ENCODE measurements at places on chromosomes 2 and 18.

DNA sequence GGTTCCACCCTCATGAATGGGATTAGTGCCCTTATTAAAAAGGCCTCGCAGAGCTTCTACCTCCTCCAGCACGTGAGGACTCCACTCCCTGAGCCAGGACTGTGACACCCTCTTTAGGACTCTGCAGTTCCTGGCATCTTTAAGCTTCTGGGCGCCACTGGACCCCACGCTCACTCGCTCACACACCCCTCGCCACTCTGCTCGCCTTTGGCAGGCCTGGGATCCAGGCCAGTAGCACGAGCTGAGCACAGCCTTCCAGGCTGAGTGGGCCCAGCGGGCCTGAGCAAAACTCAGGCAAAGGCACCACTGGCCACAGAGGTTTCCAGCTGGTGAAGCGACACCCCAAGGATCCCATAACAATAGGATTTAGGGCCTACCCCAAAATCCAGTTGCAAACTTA lies 107.9 kb upstream of the GPC1 start:
- DNase-seq = no peak

DNA sequence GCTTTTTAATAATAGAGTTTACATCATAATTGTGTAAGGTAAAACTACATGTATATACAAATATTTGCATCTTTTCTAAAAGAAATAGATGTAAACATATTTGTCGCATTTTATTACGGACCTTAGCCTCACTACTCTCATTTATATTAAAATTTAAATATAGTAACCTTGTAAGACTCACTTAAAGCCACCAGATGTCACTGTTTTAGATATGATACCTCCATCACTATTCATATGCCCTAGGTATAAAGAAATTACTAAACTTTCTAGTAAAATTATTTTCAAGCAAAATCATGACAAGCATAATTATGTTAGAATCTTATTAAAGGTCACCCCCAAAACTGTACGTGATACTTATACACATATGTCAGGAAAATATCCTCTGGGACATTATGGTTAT lies 674.3 kb upstream of the REG3G start:
- DNase-seq = no peak

DNA sequence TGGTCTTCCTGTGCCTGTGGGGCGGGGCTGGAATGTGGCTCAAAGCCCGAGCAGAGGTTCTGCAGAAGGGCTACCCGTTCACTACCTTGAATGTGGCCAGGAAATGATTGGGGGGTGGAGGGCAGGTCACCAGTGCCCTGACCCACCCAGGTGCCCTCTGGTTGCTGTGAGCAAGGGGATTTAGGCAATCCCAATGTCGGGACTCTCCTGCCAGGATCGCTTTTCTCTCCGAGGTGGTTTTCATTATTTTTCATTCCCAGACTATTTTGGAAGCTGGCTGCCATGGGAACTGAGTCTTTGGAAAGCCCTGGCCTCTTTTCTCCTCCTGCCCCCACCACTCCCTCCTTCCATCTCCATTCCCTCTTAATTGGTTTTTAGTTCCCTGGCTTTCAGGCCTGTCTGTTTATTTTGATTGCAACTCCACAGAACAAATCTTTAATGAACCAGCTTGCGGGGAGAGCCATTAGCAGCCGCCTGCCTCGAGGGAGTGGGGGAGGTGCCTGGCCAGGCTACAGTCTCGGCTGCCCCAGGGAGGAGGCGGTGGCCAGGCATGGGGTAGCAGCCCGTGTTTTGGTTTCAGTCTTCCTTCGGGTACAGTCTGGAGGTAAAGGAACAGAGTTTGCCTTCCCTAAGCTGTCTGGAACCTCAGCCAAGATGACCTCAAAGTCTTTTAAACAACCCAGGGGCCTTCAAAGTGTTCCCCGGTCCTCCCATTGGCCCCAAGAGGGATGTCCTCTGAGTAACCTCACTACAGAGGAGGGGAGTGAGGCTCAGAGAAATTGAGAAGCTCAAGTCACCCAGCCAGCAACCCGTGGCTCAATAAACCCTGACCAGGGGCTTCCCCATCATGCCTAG lies 114.4 kb upstream of the HAAO start:
- DNase-seq = peak; percentile 60

- DNase-seq = no peak
These were observed 1.0 kb upstream of the HS6ST1 start for GRCh38 chr2:128319631-128320191.

DNA sequence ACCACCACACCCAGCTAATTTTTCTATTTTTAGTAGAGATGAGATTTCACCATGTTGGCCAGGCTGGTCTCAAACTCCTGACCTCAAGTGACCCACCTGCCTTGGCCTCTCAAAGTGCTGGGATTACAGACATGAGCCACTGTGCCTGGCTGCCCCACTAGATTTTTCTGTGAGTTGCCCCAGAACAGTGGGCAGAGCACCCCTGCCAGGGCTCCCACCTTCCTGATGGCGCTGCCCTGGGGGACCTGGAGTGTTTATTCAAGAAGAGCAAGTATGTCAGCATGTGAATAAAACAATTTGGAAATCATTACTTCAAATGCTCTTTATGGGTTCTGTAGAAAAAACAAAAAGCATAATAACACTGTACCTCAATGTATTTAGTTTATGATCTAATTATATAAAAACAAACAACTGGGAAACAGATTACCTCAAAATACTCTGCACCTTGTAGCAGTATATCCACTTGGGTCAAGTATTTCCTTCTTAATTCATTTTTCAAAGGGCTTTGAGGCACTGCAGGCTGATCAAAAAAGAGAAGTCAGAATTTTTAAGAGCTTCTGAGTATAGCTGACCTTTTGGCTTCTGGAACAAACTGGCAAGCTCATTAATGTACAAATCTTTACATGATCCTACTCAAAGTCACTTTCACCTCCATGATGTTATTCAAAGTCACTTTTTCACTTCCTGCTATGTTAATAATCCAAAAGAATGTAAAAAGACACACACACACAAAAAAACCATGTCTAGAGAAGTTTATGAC lies 8.9 kb downstream of the HJURP start:
- no peak for DNase-seq

GRCh38 chr18:390741-391478 lies 109.6 kb downstream of the COLEC12 start:
- DNase-seq = no peak

GRCh38 chr2:144452989-144453336 lies 67.0 kb downstream of the ZEB2 start:
- peak; percentile 43 for DNase-seq

DNA sequence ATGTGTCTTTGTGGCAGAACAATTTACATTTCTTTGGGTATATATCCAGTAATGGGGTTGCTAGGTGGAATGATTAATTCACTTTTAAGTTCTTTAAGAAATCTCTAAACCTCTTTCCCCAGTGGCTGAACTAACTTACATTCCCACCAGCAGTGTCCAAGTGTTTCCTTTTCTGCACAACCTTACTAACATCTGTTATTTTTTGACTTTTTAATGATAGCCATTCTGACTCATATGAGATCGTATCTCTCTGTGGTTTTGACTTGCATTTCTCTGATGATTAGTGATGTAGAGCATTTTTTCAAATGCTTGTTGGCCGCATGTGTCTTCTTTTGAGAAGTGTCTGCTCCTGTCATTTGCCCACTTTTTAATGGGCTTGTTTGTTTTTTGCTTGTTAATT lies 43.1 kb upstream of the PTH2R start:
- DNase-seq = peak; percentile 87

Measured in EL (cell line).